Adrenal gland (tissue), 19 donors: ENCODE measurements at places on chromosomes 16 and 17.

GRCh38 chr16:49708491-49708890, 147.4 kb downstream of the ZNF423 start:
- H3K27ac ChIP-seq, result no peak overlapping the region
- no peaks in the 10 kb centered on the region for H3K4me1 ChIP-seq
- H3K36me3 ChIP-seq, result no peaks in the 10 kb centered on the region
- DNase-seq, result no peak
- no peaks in the 10 kb centered on the region for H3K27me3 ChIP-seq

GRCh38 chr17:76307299-76307965, 644 bp downstream of the QRICH2 start:
- H3K36me3 ChIP-seq, result no peaks in the 10 kb centered on the region
- DNase-seq, result no peak
- H3K27me3 ChIP-seq, result no peaks in the 10 kb centered on the region
- no peaks in the 10 kb centered on the region for H3K4me1 ChIP-seq
- no peak overlapping the region for H3K27ac ChIP-seq
- H3K4me3 ChIP-seq, result no peak overlapping the region

DNA sequence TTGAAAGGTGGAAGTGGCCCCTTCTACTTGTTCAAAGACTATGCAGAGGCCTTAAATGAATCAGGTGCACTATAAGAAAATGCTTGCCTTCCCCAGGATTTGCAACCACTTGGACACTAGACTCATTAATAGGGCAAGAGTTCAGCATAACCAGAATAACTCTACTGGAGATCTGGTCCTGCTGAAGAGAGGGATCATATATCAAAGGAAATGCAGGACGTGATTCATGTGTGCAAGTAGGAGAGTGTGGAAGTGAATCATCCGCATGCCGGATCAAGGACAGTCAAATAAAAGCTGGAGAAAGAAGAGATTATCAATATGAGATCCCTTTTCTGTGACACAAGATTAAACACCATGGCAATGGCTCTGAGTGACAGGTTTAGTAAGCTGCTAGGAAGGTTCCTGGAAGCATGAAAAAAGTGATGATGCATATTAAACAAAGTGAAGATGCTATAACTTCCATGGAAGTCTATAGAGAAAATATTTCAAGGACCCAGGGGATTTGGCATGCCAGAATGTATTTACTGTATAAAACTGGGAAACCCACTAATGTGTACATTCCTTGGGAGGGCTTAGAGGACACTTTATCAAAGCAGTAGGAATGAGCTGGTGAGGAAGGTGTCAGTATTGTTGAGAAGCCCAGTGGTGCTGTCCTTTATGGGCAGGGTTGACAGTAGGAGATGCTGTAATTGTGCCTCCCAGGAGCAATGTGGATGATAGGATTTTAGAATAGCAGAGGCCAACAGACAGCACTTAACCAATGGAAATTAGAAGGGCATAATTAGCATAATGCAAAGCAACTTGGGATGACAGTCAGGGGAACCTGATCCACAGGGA, 133.1 kb downstream of the ABCA8 start:
- H3K27ac ChIP-seq, result peak overlapping the region; percentile 51
- H3K4me3 ChIP-seq, result no peak overlapping the region
- H3K4me1 ChIP-seq, result peaks cover 18% of the 10 kb centered on the region
- H3K27me3 ChIP-seq, result no peaks in the 10 kb centered on the region
- peak; percentile 82 for DNase-seq

DNA sequence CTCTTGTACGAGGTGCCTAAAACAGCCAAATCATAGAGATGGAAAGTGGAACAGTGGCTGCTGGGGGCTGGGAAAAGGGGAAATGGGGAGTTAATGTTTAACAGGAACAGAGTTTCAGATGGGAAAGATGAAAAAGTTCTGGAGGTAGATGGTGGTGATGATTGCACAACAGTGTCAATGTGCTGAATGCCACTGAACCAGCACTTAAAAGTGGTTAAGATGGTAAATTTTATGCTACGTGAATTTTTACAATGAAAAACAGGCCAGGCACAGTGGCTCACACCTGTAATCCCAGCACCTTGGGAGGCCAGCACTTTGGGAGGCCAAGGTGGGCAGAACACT, 130.4 kb downstream of the C16orf78 start:
- no peak overlapping the region for H3K27ac ChIP-seq
- no peaks in the 10 kb centered on the region for H3K27me3 ChIP-seq
- no peak for DNase-seq

- no peak overlapping the region for H3K4me3 ChIP-seq
- H3K27me3 ChIP-seq, result peaks cover 12% of the 10 kb centered on the region
- H3K36me3 ChIP-seq, result no peaks in the 10 kb centered on the region
- H3K4me1 ChIP-seq, result no peaks in the 10 kb centered on the region
Measured at GRCh38 chr17:70739065-70739464, 569.7 kb downstream of the KCNJ2 start.

- no peaks in the 10 kb centered on the region for H3K4me1 ChIP-seq
- no peaks in the 10 kb centered on the region for H3K36me3 ChIP-seq
- H3K27ac ChIP-seq, result no peak overlapping the region
- DNase-seq, result no peak
- no peak overlapping the region for H3K4me3 ChIP-seq
Measured at GRCh38 chr17:29195465-29196081, 15.4 kb upstream of the MYO18A start.

- peak; percentile 35 for DNase-seq
- no peak overlapping the region for H3K27ac ChIP-seq
- H3K4me1 ChIP-seq, result no peaks in the 10 kb centered on the region
- no peaks in the 10 kb centered on the region for H3K27me3 ChIP-seq
- no peak overlapping the region for H3K4me3 ChIP-seq
Measured at GRCh38 chr17:12395733-12396354, 269.8 kb upstream of the MYOCD start.

- H3K4me1 ChIP-seq, result peaks cover 13% of the 10 kb centered on the region
- no peak for DNase-seq
- no peak overlapping the region for H3K27ac ChIP-seq
- H3K36me3 ChIP-seq, result no peaks in the 10 kb centered on the region
Measured at GRCh38 chr17:309361-309888, 43.2 kb downstream of the RPH3AL start.

- H3K27me3 ChIP-seq, result no peaks in the 10 kb centered on the region
- H3K36me3 ChIP-seq, result peaks cover 50% of the 10 kb centered on the region
- H3K27ac ChIP-seq, result peak overlapping the region; percentile 91
- peaks cover 43% of the 10 kb centered on the region for H3K4me1 ChIP-seq
- no peak for DNase-seq
- peak overlapping the region; percentile 45 for H3K4me3 ChIP-seq
Measured at GRCh38 chr17:8382052-8382879, 727 bp downstream of the RPL26 start.

GRCh38 chr16:6356911-6357310, 975.7 kb upstream of the RBFOX1 start:
- no peaks in the 10 kb centered on the region for H3K27me3 ChIP-seq
- DNase-seq, result no peak
- H3K27ac ChIP-seq, result no peak overlapping the region
- H3K36me3 ChIP-seq, result no peaks in the 10 kb centered on the region
- no peak overlapping the region for H3K4me3 ChIP-seq
- no peaks in the 10 kb centered on the region for H3K4me1 ChIP-seq

- DNase-seq, result peak; percentile 93
- peak within 1 kb of the TSS; percentile 80 for H3K27ac ChIP-seq
- H3K4me1 ChIP-seq, result peaks cover 22% of the 10 kb centered on the region
- no peaks in the 10 kb centered on the region for H3K27me3 ChIP-seq
- no peaks in the 10 kb centered on the region for H3K36me3 ChIP-seq
Measured at GRCh38 chr17:55750750-55751657, at the start of gene PCTP. PCTP (plus strand) TSS chr17:55751051; CDS start chr17:55751104, 53 bp downstream.

- no peaks in the 10 kb centered on the region for H3K4me1 ChIP-seq
- H3K27me3 ChIP-seq, result no peaks in the 10 kb centered on the region
- no peak overlapping the region for H3K4me3 ChIP-seq
- DNase-seq, result no peak
- H3K36me3 ChIP-seq, result peaks cover 97% of the 10 kb centered on the region
Measured at GRCh38 chr16:27483624-27484023, 66.1 kb downstream of the GTF3C1 start.

DNA sequence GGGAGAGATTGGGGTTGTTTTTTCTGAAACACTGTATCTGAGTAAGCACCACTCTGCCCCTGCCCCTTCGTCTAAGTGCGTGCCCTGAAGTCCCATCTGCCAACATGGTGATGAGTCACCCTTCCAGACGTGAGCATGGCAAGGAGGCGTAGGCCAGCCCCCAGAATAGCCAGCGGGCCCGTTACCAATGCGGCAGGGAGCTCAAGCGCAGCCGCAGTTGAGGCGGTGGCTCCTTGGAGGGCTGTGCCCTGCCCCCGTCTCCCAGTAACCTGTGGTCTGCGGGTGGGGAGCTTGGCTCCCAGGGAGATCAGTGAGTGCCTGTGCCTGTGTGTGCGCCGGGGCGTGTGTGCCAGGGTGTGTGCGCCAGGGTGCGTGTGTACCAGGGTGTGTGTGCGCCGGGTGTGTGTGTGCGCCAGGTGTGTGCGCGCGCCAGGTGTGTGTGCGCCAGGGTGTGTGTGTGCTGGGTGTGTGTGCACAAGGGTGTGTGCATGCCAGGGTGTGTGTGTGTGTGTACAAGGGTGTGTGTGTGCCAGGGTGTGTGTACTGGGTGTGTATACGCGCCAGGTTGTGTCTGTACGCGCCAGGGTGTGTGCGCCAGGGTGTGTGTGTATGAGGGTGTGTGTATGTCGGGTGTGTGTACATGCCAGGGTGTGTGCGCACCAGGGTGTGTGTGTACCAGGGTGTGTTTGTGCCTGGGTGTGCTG, 98.6 kb upstream of the CHMP6 start:
- peak overlapping the region; percentile 87 for H3K27ac ChIP-seq
- peaks cover 15% of the 10 kb centered on the region for H3K4me1 ChIP-seq
- DNase-seq, result peak; percentile 43
- H3K27me3 ChIP-seq, result no peaks in the 10 kb centered on the region
- H3K4me3 ChIP-seq, result no peak overlapping the region

GRCh38 chr17:4893721-4894560, 5.4 kb upstream of the C17orf107 start:
- H3K27ac ChIP-seq, result no peak overlapping the region
- H3K4me1 ChIP-seq, result no peaks in the 10 kb centered on the region
- H3K27me3 ChIP-seq, result no peaks in the 10 kb centered on the region
- no peak for DNase-seq
- H3K4me3 ChIP-seq, result no peak overlapping the region
- H3K36me3 ChIP-seq, result no peaks in the 10 kb centered on the region

- no peak overlapping the region for H3K4me3 ChIP-seq
- no peaks in the 10 kb centered on the region for H3K27me3 ChIP-seq
- no peak overlapping the region for H3K27ac ChIP-seq
Measured at GRCh38 chr17:43467981-43468581, 15.7 kb upstream of the DHX8 start.

DNA sequence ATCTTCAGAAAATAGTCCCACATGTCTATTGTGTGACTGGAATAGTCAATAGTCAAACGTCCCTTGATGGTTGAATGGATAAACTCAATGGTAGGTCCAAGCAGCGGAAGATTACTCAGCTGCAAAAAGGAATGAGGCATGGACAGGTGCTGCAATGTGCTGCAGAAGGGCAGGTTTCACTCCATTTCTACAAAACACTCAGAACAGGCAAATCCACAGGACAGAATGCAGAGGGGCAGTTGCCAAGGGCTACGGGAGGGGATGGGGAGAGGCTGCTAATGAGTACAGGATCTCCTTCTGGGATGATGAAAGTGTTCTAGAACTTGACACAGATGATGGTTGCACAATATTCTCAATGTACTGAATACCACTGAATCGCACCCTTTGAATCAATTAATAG, 151.0 kb downstream of the RBFOX3 start:
- no peak for DNase-seq
- H3K36me3 ChIP-seq, result no peaks in the 10 kb centered on the region
- no peaks in the 10 kb centered on the region for H3K4me1 ChIP-seq
- H3K4me3 ChIP-seq, result no peak overlapping the region
- no peaks in the 10 kb centered on the region for H3K27me3 ChIP-seq

DNA sequence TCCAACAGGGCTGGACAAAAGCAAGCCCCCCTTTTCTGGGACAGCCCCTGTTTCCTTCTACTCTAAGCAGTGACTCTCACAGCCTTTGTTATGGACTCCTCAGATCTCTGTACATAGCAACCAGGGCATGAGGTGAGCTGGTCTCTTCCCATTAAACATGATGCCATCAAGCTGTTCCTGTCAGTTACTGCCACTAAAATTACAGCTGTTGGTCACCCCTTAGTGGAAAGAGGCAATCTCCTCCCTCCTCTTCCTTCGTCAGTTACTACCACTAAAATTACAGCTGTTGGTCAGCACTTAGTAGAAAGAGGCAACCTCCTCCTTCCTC, 95.2 kb upstream of the SMIM36 start:
- H3K27me3 ChIP-seq, result no peaks in the 10 kb centered on the region
- DNase-seq, result no peak
- no peaks in the 10 kb centered on the region for H3K4me1 ChIP-seq
- no peaks in the 10 kb centered on the region for H3K36me3 ChIP-seq

GRCh38 chr17:51154176-51154575, 817 bp downstream of the NME1 start:
- peak overlapping the region; percentile 20 for H3K4me3 ChIP-seq
- H3K27ac ChIP-seq, result no peak overlapping the region
- peaks cover 5% of the 10 kb centered on the region for H3K36me3 ChIP-seq
- peaks cover 19% of the 10 kb centered on the region for H3K4me1 ChIP-seq
- no peak for DNase-seq
- no peaks in the 10 kb centered on the region for H3K27me3 ChIP-seq

DNA sequence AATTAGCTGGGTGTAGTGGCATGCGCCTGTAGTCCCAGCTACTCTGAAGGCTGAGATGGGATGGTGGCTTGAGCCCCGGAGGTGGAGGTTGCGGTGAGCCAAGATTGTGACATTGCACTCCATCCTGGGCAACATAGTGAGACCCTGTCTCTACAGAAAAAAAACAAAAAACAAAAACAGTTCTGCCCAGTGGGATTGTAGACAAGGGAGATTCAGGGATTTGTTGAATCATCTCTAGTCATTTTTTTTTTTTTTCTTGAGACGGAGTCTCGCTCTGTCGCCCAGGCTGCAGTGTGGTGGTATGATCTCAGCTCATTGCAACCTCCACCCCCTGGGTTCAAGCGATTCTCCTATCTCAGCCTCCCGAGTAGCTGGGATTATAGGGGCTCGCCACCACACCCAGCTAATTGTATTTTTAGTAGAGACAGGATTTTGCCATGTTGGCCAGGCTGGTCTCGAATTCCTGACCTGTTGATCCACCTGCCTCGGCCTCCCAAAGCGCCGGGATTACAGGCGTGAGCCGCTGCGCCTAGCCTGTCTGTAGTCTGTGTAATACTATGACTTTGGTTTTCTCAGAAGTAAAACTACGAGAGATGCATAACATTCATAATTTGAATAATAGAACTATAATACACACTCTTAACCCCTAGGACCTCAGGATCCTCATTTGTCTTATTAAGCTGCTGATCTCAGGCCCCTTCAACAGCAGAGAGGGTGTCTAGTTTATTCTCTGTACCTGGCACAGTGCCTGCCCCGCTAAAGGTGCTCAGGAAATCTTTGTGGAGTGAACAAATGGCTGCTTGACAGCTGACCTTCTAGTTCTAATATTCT, 1.4 kb downstream of the TEN1 start:
- DNase-seq, result no peak
- peak overlapping the region; percentile 78 for H3K4me3 ChIP-seq
- no peaks in the 10 kb centered on the region for H3K36me3 ChIP-seq
- H3K4me1 ChIP-seq, result peaks cover 75% of the 10 kb centered on the region
- peak overlapping the region; percentile 97 for H3K27ac ChIP-seq

- H3K36me3 ChIP-seq, result no peaks in the 10 kb centered on the region
- no peak overlapping the region for H3K4me3 ChIP-seq
- H3K4me1 ChIP-seq, result no peaks in the 10 kb centered on the region
- H3K27ac ChIP-seq, result no peak overlapping the region
- DNase-seq, result no peak
Measured at GRCh38 chr17:21680366-21680765, 12.0 kb upstream of the KCNJ18 start.

GRCh38 chr17:7016886-7017826, 4.7 kb downstream of the RNASEK start:
- H3K4me1 ChIP-seq, result peaks cover 32% of the 10 kb centered on the region
- no peaks in the 10 kb centered on the region for H3K36me3 ChIP-seq
- H3K27me3 ChIP-seq, result no peaks in the 10 kb centered on the region
